ENCODE measurements at places on chromosomes 7 and 10.

GRCh38 chr7:155724327-155725005, 80.0 kb downstream of the RBM33 start:
- no peak for DNase-seq

DNA sequence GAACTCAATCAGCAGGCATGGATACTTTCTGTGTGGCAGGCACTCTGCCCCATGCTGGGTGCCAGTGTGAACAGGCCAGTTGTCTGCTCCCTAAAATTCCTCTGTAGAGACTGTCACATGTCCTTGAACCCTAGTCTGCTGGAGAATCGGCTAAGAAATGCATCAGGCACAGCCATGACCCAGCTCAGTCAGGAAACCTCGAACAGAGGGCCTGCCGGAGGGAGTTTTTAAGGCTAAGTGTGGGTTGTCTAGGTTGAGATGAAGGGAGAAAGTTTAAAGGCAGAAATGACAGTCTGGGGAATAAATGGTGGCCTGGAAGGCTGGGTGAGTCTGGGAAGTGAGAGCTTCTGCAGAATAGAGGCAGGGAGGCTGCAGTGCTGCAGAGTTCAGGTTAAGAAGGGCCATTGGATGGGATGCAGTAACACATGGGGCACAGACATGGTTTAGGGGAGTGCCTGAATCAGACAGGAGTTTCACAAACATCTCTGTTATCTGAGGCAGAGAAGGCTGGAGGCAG, 45.3 kb downstream of the WDFY4 start:
- no peak for DNase-seq

DNA sequence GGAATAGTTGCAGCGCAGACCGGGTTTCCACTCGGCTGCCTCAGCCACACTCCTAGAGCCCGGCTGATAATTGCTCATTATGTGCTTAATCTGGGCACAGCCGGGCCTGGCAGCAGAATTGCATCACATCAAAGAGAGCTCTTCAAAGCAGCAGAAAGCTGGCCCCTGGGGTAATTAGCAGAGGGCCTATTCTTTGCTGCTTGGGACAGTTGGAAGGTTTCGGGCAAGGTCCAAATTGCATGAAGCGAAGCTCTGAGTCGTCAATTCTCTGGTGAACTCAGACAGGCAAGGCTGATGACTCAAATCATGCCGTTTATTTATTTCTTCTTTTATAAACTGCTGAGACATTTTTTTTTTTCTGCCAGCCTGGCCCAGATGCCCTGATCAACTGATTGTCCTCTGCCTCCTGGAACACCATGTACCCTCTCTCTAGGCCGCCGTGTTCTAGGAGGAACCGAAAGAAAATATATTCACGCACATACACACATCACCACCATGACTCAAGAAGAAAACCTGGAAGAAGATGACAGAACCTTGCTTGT, 242.2 kb downstream of the RAB11FIP2 start:
- DNase-seq: no peak

DNA sequence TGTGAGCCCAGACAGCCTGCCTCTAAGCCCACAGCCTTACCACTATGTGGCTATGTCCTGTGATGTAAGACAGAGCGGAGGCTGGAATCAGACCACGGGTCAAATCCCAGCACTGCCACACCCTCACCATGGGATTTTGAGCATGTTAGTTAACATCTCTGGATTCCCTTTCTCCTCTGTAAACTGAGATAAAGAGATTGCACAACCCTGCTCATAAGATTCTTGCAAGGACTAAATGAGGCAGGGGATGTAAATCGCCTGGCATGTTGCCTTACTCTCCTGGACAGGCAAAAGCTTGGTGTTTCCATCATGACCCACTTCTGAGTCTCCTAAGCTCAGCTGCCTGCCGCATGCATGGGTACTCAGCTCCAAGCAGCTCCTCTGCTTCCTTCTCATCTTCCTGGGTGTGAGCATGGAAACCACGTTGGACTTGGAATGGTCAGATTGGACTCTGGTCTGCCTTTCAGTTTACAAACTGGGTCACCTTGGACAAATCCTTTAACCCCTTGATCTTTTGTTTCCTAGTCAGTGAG, 41.3 kb upstream of the MTURN start:
- DNase-seq: peak; percentile 20

GRCh38 chr10:3754727-3755439, 30.1 kb downstream of the KLF6 start:
- DNase-seq: no peak
